T-helper 1 cell (primary cell): ENCODE measurements at places on chromosomes 3 and 15.

- DNase-seq: no peak
Measured at GRCh38 chr3:170523248-170523647, 62.6 kb downstream of the SLC7A14 start.

GRCh38 chr3:14810070-14810791, 8.5 kb upstream of the FGD5 start:
- DNase-seq: no peak

DNA sequence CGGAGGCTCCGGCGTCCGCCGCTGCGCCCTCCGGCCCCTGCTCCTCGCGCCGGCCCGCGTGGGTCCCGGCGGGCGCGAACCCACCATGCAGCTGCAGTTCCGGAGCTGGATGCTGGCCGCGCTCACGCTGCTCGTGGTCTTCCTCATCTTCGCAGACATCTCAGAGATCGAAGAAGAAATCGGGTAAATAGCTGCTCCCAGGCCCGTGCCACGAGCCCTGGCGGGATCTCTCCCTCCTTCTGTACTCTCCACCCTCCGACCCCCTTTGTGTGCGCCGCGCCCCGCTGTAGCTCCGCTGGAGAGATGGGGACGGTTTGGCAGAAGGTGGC, 263 bp downstream of the ST8SIA2 start:
- DNase-seq: no peak

DNA sequence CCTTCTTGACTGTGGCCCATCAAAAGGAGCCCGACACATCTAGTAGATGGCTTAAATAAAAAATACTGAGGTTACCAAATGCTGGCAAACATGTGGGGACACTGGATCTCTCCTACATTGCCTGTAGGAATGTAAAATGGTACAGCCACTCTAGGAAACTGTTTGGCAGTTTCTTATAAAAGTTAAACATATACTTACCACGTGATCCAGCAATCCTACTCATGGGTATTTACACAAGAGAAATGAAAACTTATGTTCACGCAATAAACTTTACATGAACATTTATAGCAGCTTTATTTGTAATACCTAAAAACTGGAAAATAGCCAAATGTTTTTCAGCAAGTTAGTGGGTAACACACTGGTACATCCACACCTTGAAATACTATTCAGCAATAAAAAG, 9.1 kb downstream of the ZBTB38 start:
- DNase-seq: no peak

- no peak for DNase-seq
Measured at GRCh38 chr3:60240492-60240891, 1010.8 kb downstream of the FHIT start.
